ENCODE measurements at places on chromosomes 2 and 18. TPM values are rescaled to one million over a fixed set of nuclear protein-coding genes. Genes with fewer than 3 reads are reported as not detected.

HOXD9 gene
- 15.7 TPM for total RNA-seq

SCN1A gene
- total RNA-seq = 0.24 TPM

SERPINB5 gene
- total RNA-seq = 1.7 TPM

SPDYA gene
- total RNA-seq = 28.7 TPM

DNER gene
- total RNA-seq = 4.8 TPM

- DNase-seq = no peak
These were observed 860.0 kb upstream of the ZEB2 start for GRCh38 chr2:145379934-145380333.

DNA sequence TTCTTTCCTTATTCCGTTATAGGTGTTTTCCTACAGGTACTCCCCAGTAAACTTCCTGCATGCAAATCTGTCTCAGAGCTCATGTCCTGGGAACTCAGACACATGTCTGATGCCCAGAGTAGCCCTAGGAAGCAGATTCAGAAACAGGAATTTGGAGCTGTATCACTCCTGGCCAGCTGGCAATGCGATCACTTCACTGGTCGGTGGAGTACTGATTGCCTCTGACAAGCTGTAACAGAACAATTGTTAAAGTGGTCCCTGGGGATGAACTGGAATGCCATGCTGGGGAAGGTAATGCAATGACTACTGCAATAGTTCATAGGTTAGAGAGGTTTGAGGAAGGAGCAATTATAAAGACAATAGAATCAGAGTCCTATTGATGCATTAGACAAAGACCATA, 131.6 kb upstream of the DOCK10 start:
- DNase-seq = no peak

GRCh38 chr18:7303316-7304060, 72.6 kb downstream of the LRRC30 start:
- no peak for DNase-seq

- peak; percentile 16 for DNase-seq
These were observed 140.7 kb downstream of the ZNF516 start for GRCh38 chr18:76354348-76354747.

Data from testis (tissue), 5 donors.